Bladder microvascular endothelial cell (primary cell): ENCODE measurements at places on chromosomes 1 and 21. TPM values are rescaled to one million over a fixed set of nuclear protein-coding genes. Genes with fewer than 3 reads are reported as not detected.

The MAP7D1 gene
- 66.9 and 108 TPM in 2 replicates for total RNA-seq

The PTPRC gene
- not detected in 2 replicates for total RNA-seq

The DUSP10 gene
- 3.8 and 4.2 TPM in 2 replicates for total RNA-seq

The MROH7 gene
- total RNA-seq: under 0.01 TPM in 1 of 2 replicates, not detected in the other

The C1orf216 gene
- total RNA-seq: 16.2 and 22.3 TPM in 2 replicates
